ENCODE measurements at places on chromosomes 4 and X.

- DNase-seq = no peak
Measured at GRCh38 chrX:117063224-117063623, 600.4 kb upstream of the CT83 start.

GRCh38 chrX:82756272-82756671, 751.8 kb upstream of the POU3F4 start:
- no peak for DNase-seq

GRCh38 chr4:93646233-93646930, 182.2 kb upstream of the ATOH1 start:
- DNase-seq = no peak

- DNase-seq = peak; percentile 70
Measured at GRCh38 chr4:89307446-89308160, at the start of gene GPRIN3. TSS of gene GPRIN3 (minus strand) at chr4:89307800. CDS start at chr4:89250110, 57,690 bp downstream.

GRCh38 chr4:185529413-185529812, 5.9 kb downstream of the PDLIM3 start:
- no peak for DNase-seq

DNA sequence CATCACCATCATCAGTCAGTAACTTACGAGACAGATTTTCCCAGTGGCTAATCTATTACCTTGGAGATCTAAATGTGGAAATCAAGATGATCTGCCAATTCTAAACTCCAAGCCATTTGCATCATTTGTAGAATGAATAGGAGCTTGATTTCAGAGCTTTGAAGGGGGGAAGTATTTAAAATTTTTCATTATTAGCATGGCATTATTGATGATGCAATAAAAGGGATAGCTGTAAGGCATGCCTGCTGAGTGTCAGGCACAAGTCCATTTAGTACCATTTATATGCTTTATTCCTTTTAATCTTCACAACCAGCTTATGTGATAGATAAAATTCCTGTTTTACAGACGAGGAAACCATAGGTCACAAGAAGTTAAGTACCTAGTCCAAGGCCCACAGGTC, 5.3 kb downstream of the EXOC1L start:
- DNase-seq = no peak

DNA sequence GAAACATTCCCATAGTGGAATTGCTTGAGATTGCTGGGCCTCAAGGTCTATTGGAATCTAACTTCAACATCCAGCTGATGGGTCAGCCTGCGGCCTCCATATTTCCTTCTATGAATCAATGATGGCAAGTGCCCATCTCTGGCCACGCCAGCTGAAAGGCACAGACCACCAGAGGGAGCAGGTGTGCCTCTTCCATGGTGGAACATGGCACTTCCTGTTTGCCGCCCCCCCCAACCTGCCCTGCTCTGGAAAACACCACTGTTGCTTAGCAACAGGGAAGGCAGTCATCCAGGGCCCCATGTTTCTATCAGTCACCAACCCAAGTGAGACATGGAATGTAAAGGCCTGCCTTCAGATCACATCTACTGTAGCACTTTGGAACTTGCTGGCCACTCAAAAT, 11.6 kb downstream of the PAGE4 start:
- DNase-seq = peak; percentile 38

GRCh38 chr4:99379571-99379970, 27.0 kb upstream of the ADH1C start:
- no peak for DNase-seq

DNA sequence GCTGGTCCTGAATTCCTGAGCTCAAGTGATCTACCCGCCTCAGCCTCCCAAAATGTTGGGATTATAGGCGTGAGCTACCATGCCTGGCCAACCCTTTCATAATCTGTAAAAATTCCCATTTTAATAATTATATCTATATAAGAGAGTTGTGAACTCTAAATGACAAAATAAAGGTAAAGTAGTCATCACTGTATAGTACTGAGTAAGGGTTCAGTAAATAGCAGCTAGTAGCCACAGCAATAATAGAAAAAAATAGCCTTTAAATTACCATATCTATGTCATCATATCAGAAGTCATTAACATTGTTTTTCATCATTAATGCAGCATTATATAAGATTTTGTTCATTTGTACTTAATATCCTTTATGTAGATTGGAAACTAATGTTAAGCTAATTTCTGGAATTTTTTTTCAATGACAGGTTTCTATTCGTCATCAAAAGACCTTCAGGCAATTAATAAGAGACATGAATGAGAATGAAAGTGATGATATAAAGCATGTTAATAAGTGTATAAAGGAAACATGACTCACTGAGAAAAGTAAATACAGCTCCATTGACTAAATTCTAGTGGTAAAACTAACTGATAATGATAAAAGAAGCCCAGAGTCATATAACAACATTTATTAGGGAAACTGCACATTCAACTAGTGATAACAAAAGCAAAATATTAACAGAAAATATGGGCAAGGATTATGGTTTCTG, 85.9 kb upstream of the UGT8 start:
- DNase-seq = no peak

DNA sequence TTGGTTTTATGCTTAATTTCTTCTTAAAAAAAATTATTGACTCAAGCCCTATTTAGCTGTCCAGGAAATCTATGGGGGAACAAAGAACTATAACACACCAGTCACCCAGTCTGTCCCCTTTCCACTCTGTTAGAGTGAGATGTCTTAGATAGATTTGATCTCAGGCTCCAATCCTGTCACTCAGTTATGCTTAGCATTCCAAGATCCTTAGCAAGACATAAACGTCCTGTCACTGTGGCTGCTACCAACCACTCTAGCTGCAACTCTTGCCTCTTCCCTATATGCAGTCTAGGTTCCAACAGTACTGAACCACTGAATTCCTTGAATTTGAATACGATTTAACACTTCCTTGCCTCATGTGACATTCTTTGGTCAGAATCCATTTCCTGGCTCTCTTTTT, 241.9 kb upstream of the NWD2 start:
- DNase-seq = no peak

DNA sequence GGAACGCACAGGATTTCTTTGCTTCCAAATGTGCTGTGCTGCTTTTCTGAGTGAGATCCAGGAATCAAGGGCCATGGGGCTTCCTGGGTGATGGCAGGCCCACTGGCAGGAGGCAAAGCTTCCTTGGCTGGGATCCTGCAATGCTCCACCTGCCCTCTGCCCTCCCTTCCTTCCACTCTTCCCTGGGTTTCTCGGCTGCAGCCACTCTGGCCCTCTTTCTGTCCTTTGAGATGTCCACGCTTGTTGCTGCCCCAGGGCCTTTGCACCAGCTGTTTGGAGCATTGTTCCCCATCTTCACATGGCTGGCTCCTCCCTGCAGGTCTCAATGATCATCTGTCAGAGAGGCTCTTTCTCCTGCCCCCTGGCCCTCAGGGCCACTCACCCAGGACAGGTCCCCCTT, 78.9 kb downstream of the PSAPL1 start:
- no peak for DNase-seq

- DNase-seq = no peak
Measured at GRCh38 chrX:150698981-150699380, 5.8 kb downstream of the MTMR1 start.

GRCh38 chrX:661154-661553, 30.6 kb downstream of the SHOX start:
- DNase-seq = no peak

GRCh38 chr4:128649161-128649560, 160.3 kb upstream of the JADE1 start:
- no peak for DNase-seq

Measured in CD4-positive, alpha-beta T cell treated with Interleukin-21 for 1 hour (primary cell).